Foreskin melanocyte (primary cell): ENCODE measurements at places on chromosomes 5 and 9.

- no peak for DNase-seq
These were observed 460.8 kb upstream of the SMARCA2 start for GRCh38 chr9:1554081-1555035.

GRCh38 chr5:54186912-54187445 is 123.4 kb downstream of the ARL15 start:
- DNase-seq, result no peak

DNA sequence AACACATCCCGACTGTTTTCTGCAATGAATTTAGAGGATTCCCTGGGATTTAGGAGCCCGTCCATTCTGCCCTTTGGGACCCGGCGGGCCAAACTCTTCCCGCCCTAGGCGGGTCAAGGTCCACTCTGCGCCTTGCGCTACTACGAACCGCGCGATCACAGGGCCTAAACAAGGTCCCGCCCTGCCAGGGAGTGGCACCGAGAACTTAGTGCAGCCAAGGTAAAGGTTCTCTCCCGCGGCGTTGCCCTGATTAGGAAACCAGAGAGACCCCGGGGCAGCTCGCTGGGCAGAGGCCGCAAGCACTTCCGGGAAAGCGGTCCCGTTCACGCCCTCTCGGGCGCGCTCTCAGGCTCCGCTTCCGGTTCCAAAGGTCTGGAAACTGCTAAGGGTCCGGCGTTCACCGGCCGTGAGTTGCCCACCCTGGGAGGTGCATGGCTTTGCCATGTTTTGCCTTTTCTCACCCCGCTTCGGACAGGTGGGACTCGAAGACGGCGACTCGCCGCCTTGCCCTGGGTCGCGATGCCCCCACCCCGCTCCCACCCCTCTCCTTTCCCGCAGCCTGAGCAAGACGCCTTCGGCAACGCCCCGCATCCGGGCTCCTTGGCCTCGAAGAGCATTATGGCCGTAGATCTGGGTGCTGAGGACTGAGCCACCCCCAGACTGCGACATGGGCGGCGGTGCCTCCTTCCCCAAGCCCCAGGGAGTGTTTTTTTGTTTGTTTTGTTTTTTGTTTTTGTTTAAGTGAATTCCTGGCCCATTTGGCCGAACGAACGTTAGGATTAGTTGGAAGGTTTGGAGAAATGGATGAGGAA is 23.4 kb downstream of the HNRNPK start:
- peak; percentile 68 for DNase-seq

- DNase-seq, result no peak
These were observed 75.3 kb downstream of the TJP2 start for GRCh38 chr9:69249337-69249736.

DNA sequence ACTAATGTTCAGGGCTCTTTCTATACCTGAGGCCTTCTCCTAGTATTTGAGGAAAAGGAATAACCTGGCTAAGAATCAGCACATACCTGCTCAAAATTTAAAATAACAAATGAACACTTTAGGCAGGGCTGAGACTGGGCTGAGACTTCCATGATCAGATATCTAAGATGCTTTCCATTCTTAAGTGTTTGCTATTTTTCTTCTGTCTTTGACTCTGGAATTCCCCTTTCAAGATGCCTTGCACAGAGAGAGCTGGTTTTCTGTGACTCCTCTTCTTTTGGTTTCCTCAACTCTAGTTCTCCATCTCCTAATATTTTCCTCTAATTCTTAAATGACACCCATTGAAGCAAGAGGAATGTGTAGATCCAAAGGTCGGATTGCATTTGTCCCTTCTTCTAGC is 61.1 kb downstream of the DPYSL3 start:
- DNase-seq, result no peak
